Natural killer cell (primary cell): ENCODE measurements at places on chromosomes 13 and 19. TPM values are rescaled to one million over a fixed set of nuclear protein-coding genes. Genes with fewer than 3 reads are reported as not detected.

DMKN gene
- 10.7 TPM for total RNA-seq

LYPD5 gene
- total RNA-seq, result not detected

KLK8 gene
- total RNA-seq, result not detected

- no peaks in the 10 kb centered on the region for H3K4me1 ChIP-seq
- peaks cover 67% of the 10 kb centered on the region for H3K36me3 ChIP-seq
- peak; percentile 59 for DNase-seq
- H3K27ac ChIP-seq, result no peak overlapping the region
Measured at GRCh38 chr19:17170538-17171297, 44.4 kb upstream of the USE1 start.

DNA sequence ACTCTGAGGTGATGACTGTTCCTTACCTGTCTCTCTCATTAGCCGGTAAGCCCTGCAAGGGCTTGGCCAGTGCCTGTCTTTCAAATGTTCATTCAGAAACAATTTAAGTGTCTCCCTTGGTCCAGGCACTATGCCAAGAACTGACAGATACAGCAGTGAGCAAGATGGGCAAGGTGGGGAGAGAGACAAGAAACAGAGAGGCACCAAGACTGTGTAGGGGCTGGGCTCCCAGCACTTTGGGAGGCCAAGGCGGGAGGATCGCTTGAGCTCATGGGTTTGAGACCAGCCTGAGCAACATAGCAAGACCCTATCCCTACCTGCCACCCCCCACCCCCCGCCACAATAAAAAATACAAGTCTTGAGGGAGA lies 1.3 kb upstream of the CCNE1 start:
- peaks cover 12% of the 10 kb centered on the region for H3K4me1 ChIP-seq
- H3K27ac ChIP-seq, result no peak overlapping the region
- no peaks in the 10 kb centered on the region for H3K27me3 ChIP-seq
- peak; percentile 46 for DNase-seq
- no peak overlapping the region for H3K4me3 ChIP-seq

DNA sequence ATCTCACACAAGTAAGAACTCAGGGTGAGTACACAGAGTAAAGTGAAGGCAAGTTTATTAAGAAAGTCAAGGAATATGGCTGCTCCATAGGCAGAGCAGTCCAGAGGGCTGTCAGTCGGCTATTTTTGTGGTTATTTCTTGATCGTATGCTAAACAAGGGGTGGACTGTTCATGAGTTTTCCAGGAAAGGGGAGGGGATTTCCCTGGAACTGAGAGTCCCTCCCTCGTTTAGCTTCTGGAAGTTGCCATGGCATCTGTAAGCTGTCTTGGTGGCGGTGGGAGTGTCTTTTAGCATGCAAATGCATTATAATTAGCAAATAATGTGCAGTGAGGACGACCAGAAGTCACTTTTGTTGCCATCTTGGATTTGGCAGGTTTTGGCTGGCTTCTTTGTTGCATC lies 5.8 kb upstream of the VSTM1 start:
- no peak overlapping the region for H3K4me3 ChIP-seq
- H3K4me1 ChIP-seq, result no peaks in the 10 kb centered on the region
- no peaks in the 10 kb centered on the region for H3K27me3 ChIP-seq

- no peak overlapping the region for H3K27ac ChIP-seq
- H3K4me3 ChIP-seq, result no peak overlapping the region
- H3K27me3 ChIP-seq, result no peaks in the 10 kb centered on the region
- no peak for DNase-seq
- no peaks in the 10 kb centered on the region for H3K4me1 ChIP-seq
- no peaks in the 10 kb centered on the region for H3K36me3 ChIP-seq
Measured at GRCh38 chr13:52395704-52396103, 10.3 kb downstream of the THSD1 start.
